Heart right ventricle (tissue), 16 donors: ENCODE measurements at places on chromosomes 5 and 9. TPM values are rescaled to one million over a fixed set of nuclear protein-coding genes. Genes with fewer than 3 reads are reported as not detected.

- DNase-seq: peak; percentile 25
Measured at GRCh38 chr5:148910686-148911361, 84.4 kb downstream of the ADRB2 start.

- DNase-seq: no peak
Measured at GRCh38 chr5:96771395-96771794, 36.4 kb downstream of the ERAP1 start.

DNA sequence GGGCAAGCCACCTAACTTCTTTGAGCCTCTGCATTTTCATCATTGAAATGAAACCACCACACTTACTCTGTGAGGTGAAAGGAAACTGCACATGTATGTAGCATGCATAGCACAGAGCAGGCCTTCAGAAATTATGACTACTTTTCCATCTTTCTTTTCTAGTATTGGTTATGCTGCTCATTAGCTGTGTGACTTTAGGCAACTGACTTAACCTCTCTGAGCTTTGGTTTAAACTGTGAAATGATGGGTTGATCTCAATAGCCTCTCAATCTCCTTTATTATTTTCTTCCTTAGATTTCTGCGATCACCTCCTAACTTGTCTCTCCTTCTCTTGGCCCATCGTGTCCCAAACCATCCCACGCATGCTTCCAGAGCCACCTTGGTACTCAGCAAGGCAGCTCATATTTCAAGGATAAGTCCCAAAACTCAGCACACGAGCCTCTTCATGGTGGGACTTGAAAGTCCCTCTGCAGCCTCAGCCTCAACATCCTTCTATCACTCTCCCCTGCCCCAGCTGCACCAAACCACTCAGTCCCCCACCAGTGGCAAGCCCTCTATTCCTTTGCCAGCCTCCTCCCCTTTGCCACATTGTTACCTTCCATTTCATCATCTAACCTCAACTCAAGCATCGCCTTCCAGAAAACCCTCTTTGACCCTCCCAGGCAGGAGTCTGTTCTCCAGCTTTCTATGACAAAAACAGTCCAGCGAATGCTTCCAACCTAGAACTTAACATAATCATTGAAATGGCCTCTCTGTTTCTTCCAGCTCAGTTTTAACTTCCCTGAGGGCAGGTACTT is 60.3 kb upstream of the DNAH5 start:
- DNase-seq: no peak

- DNase-seq: peak; percentile 42
Measured at GRCh38 chr5:172150514-172151425, 37.3 kb downstream of the STK10 start.

DNA sequence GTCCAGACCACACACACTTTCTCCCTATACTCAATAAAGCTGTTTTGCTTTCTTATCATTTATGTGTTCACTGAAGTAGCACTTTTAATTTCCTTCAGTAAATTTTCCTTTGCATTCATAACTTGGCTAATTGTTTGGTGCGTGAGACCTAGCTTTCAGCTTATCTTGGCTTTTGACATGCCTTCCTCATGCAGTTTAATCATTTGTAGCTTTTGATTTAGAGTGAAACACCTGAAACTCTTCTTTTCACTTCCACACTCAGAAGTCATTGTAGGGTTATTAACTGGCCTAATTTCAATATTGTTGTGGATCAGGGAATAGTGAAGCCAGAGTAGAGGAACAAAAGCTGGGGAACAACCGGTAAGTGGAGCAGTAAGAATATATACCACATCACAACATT is 114.7 kb downstream of the ST8SIA4 start:
- no peak for DNase-seq

DNA sequence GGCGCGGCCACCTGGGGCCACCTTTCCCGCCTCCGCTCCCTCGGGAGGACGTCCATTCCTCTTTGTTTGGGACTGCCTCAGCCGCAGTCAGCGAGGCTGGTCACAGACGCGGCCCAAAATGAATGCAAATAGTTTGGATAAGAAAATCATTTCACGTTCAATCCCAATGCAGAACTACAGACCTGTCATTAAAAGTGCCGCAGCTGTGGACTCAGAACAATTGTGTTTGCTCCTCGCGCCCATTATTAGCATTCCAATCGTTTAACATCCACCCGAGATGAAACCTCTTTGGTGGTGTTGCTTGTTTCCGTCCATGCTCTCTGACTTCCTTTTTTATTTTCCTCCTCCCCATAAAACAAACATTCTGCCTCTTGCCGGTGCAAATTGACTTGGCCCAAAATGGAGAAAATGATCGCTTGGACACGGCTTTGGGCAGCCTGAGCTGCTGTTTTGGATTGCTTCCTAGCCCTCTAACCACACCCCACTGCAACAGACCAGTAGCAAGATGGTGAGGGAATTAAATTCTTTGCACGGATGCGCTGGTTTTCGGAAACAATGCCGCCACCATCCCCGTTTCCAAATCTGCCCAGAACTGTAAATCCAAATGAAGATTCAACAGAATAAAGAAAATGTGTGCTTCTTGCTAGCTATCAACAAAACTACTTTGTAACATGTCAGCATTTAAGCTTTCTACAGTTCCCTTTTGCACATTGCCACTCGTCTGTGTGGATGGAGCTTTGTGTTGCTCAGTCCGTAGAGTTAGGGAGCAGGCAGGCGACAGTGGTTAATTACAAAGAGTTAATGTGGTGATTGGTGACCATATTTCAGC is 784 bp downstream of the NLN start:
- DNase-seq: no peak

- no peak for DNase-seq
Measured at GRCh38 chr5:164921722-164922121, 1416.3 kb downstream of the MAT2B start.

- no peak for DNase-seq
Measured at GRCh38 chr9:112187404-112187803, 12.3 kb upstream of the SUSD1 start.

DNA sequence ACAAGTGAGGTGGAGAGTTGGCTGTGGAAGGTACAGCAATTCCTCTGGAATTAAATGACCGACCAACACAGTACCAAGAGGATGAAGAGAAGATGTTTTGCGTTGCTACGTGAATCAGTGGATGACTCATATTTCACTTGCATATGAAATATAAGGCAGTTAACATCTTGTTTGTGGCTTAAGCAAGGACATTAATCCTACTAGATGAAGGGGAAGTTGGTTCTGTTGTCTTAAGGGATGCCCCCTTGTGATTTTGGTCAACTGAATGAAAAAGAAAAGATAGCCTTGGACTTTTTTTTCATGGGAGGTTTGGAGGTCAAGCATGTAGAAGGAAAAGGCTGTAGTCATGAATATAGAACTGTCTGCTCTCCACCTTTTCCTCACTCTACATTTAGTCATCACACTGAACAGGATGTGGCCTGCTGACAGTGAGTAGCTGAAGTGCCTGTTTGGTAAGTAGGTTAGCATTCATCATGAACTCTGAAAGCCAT is 33.9 kb downstream of the VLDLR start:
- no peak for DNase-seq

ZDHHC11 gene
- 54.7 TPM for total RNA-seq

DRD1 gene
- not detected for total RNA-seq

SLCO6A1 gene
- total RNA-seq: not detected

- DNase-seq: no peak
Measured at GRCh38 chr5:124920909-124921666, 174.6 kb upstream of the ZNF608 start.

DNA sequence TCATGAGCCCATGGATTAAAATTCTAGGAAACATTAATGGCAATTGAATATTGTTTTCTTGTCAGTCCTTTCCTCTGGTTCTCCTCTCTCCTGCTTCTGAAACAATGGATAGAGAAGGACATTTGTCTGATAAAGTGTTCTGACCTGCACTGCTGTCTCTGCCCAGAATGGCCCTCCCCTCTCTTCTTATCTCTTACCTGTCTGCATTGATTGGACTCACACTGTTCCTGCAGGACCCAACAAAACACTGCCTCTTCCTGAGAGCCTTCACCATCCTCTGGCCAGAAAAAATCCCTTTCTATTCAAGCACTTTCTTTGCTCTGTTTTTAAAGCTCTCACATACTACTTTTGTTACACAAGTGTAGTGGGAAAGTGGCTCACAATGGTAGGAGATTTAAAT is 143.8 kb upstream of the DHFR start:
- DNase-seq: no peak

GRCh38 chr5:115435065-115435777 is 109.4 kb downstream of the FEM1C start:
- DNase-seq: no peak

- no peak for DNase-seq
Measured at GRCh38 chr5:62780230-62780629, 201.6 kb downstream of the LRRC70 start.

DNA sequence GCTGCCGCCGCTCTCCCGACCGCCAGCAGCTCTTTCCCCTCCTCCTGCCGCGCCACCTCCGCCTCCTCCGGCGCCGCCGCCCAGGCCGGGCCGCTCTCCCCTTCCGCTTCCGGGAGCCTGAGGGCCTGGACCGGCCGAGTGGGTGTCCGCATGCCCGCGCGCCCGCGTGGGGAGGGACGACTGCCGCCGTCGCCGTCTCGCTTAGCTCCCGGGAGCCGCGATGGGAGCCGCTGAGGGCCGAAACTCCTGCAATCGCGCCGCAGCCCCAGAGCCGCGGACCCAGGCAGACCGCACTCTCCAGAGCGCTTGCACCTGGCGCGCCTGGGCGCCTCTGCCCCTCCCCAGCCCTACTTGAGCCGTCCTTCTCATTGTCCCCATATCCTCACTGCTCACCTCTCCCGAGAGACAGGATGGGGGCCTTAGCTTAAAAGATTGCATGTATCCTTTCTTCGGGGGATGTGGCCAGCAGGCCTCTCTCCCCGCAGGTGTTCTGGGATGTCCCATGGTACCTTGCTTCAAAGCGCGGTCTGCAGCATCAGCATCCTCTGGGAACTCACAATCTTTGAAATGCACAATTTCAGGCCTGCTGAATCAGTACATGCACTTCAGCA is at the start of gene ZDHHC21:
TSS of gene ZDHHC21 (minus strand) at position 182 of the 611 bp plus-strand sequence. CDS start 19,092 bp downstream, outside the sequence.
- DNase-seq: peak; percentile 82

DNA sequence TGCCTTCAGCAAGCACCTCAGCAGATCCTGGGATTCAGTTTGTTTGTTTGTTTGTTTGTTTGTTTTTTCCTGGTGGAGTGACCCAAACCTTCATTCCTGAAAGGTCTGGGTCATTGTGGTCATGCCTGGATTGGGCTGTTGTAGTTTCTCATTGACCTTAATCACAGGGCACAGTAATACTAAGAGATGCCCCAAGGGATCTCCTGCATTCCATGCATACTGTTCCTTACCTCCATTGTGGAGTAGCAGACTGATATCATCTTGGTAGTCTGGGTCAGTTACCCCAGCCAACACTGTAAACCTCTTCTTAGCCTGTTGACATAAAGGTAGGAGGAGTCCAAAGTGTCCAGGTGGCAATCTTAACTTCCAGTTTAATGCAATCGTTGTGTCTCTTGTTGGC is 1466.7 kb upstream of the CDH9 start:
- no peak for DNase-seq

FOXD4L5 gene
- not detected for total RNA-seq
